ENCODE measurements at places on chromosomes 6 and 20. TPM values are rescaled to one million over a fixed set of nuclear protein-coding genes. Genes with fewer than 3 reads are reported as not detected.
A peak's percentile ranks its signal among the peaks of the same experiment; 100 is the strongest.

DNA sequence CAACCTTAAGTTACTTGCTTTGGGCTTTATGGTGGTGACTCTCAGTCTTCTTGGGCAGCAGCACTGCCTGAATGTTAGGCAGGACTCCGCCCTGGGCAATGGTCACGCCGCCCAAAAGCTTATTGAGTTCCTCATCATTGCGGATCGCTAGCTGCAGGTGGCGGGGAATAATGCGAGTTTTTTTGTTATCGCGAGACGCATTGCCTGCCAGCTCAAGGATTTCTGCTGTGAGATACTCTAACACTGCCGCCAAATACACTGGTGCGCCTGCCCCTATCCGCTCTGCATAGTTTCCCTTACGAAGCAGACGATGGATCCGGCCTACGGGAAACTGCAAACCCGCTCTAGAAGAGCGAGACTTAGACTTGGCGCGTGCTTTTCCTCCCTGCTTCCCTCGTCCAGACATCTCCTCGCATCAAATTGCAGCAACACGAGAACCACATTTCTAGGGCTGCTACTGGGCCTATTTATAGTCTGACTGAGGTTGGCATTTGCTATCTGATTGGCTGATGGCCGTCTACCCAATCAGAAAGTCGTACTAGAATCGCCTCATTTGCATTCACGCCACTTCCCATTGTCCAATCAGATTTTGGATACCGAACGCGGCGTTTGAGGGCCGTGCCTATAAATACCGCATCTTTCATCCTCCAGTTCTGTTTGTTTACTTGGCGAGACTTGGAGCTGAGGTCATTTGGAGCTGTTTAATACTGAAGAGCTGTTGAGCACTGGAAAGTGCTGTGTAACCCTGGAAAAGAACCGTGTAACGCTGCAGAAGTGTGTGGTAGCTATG, 28.2 kb upstream of the SLC17A4 start:
- no peak overlapping the region for H3K27ac ChIP-seq
- H3K4me1 ChIP-seq = no peaks in the 10 kb centered on the region
- H3K36me3 ChIP-seq = no peaks in the 10 kb centered on the region

DNA sequence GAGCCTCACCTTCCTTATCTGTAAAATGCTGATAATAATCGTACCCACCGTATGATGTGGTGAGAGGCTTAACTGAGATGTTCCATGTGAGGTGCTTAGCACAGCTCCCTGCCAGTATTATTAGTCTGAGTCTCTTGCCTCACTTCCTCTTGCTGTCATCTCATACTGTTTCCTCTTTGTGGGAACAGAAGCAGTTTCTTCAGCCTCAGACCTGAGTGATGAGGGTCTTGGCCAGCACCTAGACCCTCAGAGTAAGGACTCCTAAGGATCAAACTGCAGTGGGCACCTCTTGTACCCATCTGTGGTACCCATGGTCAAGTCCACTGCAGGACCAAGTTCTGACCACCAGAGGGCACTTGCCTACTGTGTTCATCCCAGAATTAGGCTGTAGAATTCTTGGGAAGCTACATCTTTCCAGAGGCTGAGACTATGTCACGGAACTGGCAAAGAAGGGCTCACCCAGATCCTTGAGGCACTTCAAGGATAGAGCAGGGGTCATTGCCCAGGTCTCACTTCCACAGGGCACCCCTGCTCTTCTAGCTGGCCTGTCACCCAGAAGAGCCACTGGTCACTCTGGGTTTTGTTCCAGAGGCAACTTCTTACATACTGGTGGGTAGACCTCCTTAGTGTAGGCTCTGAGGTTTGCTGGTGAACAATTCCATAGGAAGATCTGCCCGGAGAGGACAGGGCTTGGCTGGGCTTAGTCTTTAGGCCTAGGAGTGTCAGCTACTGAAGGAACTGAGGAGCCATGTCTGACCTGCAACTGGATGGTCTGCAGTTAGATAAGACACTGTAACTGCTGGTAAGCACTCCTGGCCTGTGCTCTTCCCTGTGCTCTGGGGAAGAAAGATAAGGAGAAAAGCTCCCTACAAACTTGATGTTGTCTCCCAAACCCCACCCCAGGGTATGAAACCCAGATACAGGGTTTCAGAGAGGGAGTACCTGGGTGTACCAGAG, 20.6 kb upstream of the SGK2 start:
- no peak overlapping the region for H3K27ac ChIP-seq
- peaks cover 69% of the 10 kb centered on the region for H3K36me3 ChIP-seq
- no peaks in the 10 kb centered on the region for H3K27me3 ChIP-seq
- DNase-seq = peak; percentile 70
- H3K4me3 ChIP-seq = no peak overlapping the region
- H3K4me1 ChIP-seq = no peaks in the 10 kb centered on the region

MAN1A1 gene
- total RNA-seq = 14.6 TPM

DNA sequence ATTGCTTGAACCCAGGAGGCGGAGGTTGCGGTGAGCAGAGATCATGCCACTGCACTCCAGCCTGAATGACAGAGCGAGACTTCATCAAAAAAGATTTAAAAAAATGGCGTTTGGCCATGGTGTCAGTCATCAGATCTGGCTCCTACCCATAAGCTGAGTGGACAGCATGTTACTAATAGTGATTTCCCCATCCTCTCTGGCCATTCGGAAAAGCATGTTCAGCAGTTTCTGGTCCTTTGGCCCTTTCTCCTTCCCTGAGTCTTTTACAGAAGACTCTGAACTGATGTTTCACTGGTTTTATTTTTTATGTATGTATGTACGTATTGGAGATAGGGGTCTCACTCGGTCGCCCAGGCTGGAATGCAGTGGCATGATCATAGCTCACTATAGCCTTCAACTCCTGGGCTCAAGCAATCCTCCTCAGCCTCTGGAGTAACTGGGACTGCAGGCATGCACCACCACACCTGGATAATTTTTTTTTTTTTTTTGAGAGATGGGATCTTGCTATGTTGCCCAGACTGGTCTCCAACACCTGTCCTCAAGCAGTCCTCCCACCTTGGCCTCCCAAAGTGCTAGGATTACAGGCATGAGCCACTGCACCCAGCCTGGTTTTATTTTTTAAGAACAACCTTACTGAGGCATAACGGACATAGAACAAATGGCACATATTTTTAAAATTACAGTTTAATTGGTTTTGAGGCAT, 84.2 kb upstream of the CNKSR3 start:
- no peak overlapping the region for H3K4me3 ChIP-seq
- no peaks in the 10 kb centered on the region for H3K36me3 ChIP-seq
- no peak for DNase-seq

DNA sequence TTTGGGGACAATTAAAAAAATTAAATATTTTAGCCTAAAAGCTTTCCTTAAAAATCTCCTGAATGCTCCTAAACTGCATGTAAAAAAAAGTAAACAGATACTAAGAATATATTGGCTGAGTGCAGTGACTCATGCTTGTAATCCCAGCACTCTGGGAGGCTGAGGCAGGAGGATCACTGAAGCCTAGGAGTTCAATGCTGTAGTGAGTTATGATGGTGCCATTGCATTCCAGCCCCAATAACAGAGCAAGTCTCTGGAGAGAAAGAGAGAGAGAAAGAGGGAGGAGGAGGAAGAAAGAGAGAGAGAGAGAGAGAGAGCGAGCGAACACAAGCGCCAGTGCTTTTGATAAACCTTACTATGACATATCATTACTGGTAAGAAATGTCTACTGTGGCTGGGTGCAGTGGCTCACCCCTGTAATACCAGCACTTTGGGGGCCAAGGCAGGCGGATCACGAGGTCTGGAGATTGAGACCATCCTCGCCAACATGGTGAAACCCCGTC, 58.8 kb downstream of the FKBP5 start:
- peaks cover 14% of the 10 kb centered on the region for H3K4me1 ChIP-seq
- no peaks in the 10 kb centered on the region for H3K27me3 ChIP-seq
- H3K4me3 ChIP-seq = no peak overlapping the region
- H3K27ac ChIP-seq = no peak overlapping the region

DNA sequence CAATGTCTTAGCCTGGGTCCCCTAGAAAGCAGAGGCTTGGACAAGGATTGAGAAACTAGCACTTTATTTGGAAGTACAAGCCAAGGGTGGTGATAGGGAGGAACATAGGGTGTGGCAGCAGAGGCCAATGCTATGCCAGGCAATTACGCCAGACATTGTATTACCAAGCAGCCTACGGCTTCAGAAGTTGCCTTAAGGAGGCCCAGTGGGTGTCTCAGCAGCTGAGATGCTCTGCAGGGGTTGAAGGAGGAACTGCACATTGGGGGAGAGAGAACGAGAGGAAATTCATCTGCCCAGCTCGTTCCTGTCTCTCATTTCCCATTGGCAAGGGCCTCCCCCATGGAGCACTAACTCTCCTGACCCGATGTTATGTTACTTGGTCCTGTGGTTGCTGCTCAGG, 859 bp downstream of the C20orf202 start:
- DNase-seq = no peak
- no peak overlapping the region for H3K27ac ChIP-seq
- no peaks in the 10 kb centered on the region for H3K4me1 ChIP-seq
- no peaks in the 10 kb centered on the region for H3K27me3 ChIP-seq
- H3K4me3 ChIP-seq = no peak overlapping the region

NFATC2 gene
- total RNA-seq = 3.1 TPM

DNA sequence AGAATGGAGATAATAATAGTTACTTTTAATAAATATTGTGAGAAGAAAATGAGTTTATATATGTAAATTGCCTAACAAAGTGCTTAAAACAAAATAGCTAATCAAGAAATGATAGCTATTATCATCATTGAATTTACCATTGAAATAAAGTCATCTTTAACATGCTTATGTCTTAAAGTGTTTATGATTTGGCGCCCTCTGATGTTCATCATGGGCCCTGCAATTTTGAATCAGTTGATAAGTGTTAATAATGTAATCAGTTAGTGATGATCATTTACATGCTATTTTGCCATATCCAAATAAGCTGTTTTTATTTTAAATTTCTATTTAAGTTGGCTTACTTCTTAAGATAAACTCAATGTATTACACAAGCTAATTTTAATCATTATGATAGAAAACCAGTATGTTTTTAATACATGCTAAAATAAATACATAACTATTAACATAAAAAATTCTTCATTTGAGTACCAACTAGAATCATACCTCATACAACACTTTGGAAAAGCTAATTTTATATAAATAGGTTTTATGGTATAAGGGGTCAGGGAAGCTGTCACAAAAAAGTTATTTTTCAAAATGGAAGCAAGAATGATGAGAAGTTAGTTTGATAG, 39.2 kb upstream of the TPD52L1 start:
- H3K27ac ChIP-seq = no peak overlapping the region
- no peaks in the 10 kb centered on the region for H3K4me1 ChIP-seq
- DNase-seq = no peak
- H3K27me3 ChIP-seq = no peaks in the 10 kb centered on the region
- H3K36me3 ChIP-seq = no peaks in the 10 kb centered on the region
- H3K4me3 ChIP-seq = no peak overlapping the region

DNA sequence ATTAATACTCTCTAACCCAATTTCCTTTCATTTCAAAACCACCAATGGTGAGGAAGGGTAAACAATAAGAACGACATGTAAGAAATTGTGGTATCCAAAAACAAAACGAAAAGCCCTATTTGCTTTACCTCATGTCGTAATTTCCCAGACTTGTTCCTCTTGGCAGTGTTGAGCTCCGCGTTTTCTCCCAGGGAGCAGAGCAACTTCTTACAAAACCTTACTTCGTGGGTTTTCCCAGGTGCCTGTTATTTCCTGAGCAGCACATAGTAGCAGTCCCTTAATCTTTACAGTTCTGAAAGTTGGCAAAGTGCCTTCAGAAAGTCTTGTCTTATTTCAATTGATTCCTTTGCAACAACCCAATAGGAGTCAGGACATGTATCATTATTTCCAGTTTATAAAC, 207.9 kb upstream of the MARCKS start:
- peaks cover 12% of the 10 kb centered on the region for H3K4me1 ChIP-seq
- H3K36me3 ChIP-seq = no peaks in the 10 kb centered on the region
- H3K27ac ChIP-seq = no peak overlapping the region

DNA sequence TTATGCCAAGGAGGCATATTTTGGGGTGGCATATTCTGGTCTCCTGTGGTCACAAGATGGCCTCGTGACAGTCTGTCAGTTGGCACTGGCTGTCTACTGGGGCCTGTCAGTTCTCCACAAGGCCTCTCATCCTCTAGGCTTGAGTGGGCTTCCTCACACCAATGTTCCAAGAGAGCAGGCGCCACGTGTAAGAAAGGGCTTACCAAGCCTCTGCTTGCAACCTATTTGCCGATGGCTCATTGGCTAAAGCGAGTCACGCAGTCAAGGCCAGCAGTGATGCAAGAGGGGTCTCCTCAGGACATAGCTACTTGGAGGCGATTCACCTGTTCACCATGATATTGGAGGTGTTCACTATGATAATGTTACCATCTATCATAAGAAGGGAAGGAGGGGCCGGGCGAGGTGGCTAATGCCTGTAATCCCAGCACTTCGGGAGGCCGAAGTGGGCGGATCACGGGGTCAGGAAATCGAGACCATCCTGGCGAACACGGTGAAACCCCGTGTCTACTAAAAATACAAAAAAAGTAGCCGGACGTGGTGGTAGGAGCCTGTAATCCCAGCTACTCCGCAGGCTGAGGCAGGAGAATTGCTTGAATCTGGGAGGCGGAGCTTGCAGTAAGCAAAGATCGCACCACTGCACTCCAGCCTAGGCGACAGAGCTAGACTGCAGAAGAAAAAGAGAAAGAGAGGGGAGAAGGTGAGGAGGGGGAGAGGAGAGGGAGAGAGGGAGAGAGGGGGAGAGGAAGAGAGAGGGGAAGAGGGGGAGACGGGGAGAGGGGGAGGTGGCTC, 35.3 kb downstream of the C6orf52 start:
- no peaks in the 10 kb centered on the region for H3K36me3 ChIP-seq
- no peak overlapping the region for H3K27ac ChIP-seq
- no peaks in the 10 kb centered on the region for H3K27me3 ChIP-seq
- peaks cover 3% of the 10 kb centered on the region for H3K4me1 ChIP-seq
- H3K4me3 ChIP-seq = no peak overlapping the region
